Thoracic aorta (tissue), 2 donors: ENCODE measurements at places on chromosomes 11 and 22. TPM values are rescaled to one million over a fixed set of nuclear protein-coding genes. Genes with fewer than 3 reads are reported as not detected.

Gene STT3A
- total RNA-seq, result 85.0 TPM

Gene PAX6
- total RNA-seq, result not detected

Gene C11orf91
- not detected for total RNA-seq

Gene RFPL3
- total RNA-seq, result not detected

Gene PDGFD
- total RNA-seq, result 152 TPM

Gene LRRN4CL
- 22.5 TPM for total RNA-seq

Gene PAFAH1B2
- total RNA-seq, result 75.8 TPM

Gene SHANK3
- 14.3 TPM for total RNA-seq

Gene OR52I2
- not detected for total RNA-seq

Gene OR5P2
- total RNA-seq, result 1.2 TPM

Gene SPTBN2
- 5.6 TPM for total RNA-seq

Gene TESMIN
- not detected for total RNA-seq

Gene SYT7
- 2.6 TPM for total RNA-seq

Gene TMEM179B
- 45.6 TPM for total RNA-seq

Gene MMP13
- total RNA-seq, result not detected

Gene GPHA2
- total RNA-seq, result not detected
